ENCODE measurements at places on chromosomes 16 and 17.

- no peak for DNase-seq
Measured at GRCh38 chr16:66905633-66906539, 12.8 kb downstream of the CDH16 start.

GRCh38 chr17:37513711-37514110 lies 24.0 kb downstream of the DUSP14 start:
- DNase-seq: no peak

GRCh38 chr17:77470800-77471733 lies 330.3 kb downstream of the SEC14L1 start:
- DNase-seq: peak; percentile 81

DNA sequence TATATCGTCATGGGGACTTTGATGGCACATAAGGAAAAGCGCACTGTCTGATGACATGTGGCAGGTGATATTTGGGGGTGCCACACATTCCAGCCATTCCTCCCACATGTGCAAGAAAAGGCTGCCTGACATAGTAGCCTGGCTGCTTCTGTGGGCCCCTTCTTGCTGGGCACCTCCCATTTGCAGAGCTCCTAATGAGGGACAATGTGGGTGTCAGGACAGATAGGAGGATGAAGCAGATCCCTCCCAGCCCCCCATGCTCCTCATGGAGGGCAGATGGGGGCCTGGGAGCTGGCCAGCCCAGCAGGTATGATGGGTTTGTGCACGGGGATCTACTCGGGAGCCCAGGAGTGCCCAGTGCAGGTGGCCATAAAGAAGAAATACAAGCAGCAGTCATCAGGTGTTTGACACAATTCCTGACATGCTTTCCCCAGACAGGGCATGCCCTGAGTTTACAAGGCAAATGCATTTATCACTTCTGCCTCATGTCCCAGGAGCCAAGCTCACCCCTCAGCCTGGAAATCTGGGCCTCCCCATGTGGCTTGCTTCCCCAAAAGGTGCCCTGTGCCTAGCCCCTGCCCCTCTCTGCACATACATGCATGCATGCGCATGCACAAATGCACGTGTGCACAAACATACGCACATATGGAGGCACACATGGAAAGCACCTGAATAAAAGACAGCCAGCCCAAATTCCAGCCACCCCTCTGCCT lies 260.6 kb upstream of the RPL38 start:
- DNase-seq: no peak

DNA sequence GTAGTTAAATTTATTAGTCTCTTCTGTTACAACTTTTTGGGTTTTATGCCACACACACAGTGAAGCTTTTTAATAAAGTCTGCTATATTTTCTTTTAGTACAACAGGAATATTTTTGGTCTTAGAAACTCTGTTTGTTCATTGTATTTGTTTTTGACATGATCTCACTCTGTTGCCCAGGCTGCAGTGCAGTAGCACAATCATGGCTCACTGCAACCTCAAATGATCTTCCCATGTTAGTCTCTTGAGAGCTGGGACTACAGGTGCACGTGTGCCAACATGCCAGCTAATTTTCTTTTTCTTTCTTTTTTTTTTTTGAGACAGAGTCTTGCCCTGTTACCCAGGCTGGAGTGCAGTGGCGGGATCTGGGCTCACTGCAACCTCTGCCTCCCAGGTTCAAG lies 27.1 kb downstream of the PPM1D start:
- DNase-seq: no peak

DNA sequence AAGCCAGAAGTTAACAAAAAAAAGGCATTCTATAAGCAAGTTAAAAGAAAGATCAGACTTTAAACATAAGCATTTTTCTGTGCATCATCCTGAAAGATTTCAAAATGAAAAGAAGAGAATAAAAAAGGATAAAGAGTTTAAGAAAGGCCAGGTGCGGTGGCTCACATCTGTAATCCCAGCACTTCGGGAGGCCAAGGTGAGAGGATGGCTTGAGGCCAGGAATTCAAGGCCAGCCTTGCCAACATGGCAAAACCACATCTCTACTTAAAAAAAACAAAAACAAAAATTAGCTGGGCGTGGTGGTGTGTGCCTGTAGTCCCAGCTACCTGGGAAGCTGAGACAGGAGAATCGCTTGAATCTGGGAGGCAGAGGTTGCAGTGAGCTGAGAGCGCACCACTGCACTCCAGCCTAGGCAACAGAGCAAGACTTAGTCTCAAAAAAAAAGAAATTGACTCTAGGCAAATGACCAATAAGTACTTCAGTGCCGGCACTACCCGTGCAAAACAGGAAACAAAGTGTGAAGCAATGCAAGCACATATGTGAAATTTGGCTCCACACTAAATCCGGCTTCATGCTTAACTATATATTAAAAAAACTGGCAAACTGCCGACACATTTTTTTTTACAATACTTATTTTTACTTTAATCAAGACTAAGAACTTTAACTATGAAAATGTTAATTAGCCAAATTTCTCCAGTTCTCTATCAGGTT lies 83.2 kb upstream of the C17orf78 start:
- peak; percentile 26 for DNase-seq

DNA sequence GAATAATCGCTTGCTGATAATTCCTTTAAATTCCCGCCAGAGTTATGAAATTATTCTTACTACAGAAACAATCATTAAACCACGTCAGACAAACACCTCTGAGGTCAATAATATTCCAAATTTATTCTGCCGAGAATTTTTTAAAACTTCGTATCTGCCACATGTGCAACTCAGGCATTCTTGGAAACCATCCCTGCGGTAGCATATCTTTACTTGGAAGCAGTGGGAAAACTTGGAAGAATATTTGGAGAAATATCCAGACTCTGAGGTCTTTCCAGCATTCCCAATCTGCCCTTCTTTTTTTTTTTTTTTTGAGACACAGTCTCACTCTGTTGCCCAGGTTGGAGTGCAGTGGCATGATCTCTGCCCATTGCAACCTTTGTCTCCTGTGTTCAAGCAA lies 2.0 kb upstream of the CCL11 start:
- no peak for DNase-seq

GRCh38 chr16:10865991-10866966 lies 10.7 kb upstream of the CIITA start:
- no peak for DNase-seq

DNA sequence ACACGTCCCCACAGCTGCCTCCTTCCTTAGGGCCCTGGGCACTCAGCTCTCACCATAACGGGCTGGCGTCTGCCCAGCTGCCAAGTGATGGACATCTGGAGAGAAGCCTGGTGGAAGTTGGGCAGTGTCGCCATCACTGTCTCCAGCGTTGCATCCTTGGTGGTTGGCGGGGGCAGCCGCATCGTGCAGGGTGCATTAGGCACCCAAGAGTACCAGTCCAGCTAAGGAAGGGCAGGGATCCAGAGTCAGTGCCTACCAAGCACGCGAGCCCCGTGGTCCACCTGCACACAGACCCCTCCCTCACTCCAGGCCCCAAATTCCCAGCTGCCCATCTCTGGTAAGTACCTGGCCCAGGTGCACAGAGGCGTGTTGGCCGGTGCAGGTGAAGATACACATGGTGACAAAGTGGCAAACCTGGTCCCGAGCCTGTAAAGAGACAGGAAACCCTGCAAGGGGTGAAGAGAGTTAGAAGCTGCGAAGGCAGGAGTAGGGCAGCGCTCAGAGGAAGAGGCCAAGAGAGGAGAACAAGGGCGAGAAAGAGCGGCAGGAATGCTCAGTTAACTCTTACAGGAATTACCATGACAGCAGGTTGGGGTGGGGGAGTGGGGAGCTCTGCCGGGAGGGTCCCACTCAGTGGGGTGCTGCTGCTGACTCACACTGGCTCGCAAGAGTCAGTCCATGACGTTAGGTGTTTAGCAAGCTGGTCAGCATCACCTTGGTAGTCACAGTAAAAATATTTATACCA lies 9.5 kb downstream of the ALOX15 start:
- DNase-seq: peak; percentile 23

DNA sequence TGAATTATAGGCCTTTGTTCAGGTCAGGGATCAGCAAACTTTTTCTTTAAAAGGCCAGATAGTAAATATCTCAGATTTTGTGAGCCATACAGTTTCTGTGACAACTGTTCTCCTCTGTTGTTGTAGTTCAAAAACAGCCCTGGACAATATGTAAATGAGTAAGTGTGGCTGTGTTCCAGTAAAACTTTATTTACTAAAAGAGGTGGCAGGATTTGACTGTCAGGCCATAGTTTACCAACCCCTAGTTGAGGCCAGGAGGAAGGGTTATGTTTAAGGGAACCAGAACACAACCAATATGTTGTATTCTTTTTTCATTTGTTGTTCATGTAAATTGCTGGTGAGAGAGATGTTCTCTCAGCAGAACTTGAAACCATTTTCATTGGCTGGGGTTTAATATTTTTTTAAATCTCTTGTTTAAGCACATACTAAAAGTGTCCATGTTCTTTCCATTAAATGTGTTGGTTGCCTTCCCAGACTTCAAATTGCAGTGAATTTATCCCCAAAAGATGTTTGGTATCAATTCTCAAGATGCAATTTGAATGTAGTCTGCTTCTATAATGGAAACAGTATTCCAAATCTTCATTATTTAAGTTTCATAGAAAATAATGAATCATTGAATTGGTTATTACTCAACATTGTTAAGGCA lies 260.3 kb downstream of the FTO start:
- no peak for DNase-seq

GRCh38 chr17:42566883-42567573 lies at the start of gene MLX:
MLX (plus strand) TSS chr17:42567100; CDS start chr17:42567125, 25 bp downstream.
- DNase-seq: peak; percentile 89

GRCh38 chr16:67548265-67549126 lies 13.8 kb upstream of the CTCF start:
- no peak for DNase-seq

DNA sequence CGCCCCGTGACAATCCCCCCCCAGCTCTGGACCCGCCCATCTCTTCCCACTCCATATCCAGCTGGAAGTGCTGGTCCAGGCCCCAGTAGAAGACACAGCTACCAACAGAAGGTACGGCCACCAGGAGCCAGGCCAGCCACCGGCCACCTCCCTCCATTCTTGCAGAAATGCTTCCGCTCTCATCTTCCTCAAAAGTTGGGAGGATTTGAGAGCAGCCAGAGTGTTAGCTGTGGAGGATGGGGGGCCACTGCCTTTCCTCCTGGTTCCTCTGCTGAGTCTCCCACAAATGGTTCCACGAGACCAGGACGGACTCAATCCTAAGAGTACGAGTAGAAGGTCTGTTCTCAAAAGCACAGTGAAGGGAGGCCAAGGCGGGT lies 78.3 kb downstream of the GAS7 start:
- DNase-seq: no peak

GRCh38 chr17:979212-979538 lies 401 bp downstream of the NXN start:
- DNase-seq: no peak

DNA sequence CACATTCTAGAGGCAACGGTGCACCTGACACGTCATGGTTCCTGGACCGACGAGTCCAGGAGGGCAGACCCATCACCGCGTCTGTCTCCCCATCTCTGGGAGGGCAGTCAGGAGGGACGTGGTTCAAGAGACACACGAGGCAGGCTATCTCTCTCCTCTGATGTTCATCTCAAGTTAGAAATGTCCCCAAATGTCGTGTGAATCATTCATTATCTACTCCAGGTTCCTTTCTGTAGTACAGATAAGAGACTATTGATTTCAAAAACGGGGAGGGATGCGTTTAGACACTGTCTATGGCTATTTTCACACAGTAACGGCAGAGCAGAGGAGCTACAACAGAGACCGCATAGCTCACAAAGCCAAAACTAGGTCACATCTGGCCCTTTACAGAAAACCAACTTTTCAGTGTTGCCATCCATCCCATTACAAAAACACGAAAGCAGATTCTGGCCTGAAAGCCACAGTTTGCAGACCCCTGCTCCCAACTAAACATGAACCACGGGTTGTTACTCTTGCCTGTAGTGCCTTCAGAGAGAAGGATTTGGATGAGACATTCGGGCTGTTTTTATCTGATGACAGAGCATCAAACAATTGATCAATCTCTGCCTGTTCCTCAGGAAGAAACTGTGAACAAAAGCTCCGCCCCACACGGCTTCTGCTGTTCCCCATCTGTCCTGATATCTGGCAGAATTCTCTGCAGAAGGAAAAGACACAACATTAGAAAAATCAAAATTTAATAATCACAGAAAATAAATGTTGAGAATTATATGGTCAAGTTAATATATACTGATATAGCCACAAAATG lies 6.8 kb downstream of the MEAK7 start:
- DNase-seq: no peak

DNA sequence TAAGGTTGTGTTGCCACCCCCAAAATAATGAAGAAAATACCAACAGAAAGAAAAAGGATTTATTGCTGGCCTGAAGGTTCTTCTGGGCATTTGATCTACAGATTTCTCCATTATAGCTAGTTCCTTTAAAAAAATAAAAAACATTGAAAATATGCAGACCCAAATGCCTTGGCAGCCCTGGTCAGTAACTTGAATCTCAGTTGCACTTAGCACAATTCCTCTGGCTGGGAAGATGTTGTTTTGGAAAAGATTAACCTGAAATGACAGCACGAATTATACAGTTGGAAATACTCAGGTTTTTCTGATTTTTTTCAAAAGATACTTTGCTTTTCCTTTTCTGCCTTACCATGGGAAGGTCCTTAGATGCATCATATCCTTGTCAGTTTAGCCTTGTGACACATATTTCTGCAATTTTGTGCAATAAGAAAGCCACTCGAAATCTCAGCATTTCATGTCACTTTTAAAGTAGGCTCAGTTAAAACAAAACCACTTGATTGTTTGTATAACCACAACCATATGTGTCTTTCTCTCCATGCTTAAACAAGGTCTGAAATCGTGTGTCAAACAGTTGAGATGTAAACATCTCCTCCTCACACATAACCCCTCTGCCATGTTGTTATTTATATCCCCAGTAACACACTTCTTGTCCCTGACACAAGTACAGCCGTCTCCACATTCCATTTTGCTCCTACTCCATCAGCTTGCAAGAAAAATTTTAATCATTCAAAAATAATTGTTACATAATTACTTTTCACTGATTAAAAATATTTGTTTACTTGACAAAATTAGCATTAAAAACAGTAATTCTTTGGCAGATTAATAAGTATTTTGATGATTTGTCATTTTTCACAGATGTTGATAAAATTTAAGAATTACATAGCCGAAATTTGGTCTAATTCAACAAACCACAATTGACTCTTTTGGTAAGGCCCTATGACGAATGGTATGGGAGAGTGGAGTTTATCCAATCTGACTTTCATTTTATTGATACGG lies 61.1 kb downstream of the SIAH1 start:
- peak; percentile 55 for DNase-seq

GRCh38 chr16:68590201-68590994 lies 51.3 kb downstream of the ZFP90 start:
- peak; percentile 41 for DNase-seq

- no peak for DNase-seq
Measured at GRCh38 chr17:7429722-7430121, 1.1 kb downstream of the SPEM3 start.

Data from fibroblast of skin of right quadriceps (primary cell).